ENCODE measurements at places on chromosomes 12 and 14.

DNA sequence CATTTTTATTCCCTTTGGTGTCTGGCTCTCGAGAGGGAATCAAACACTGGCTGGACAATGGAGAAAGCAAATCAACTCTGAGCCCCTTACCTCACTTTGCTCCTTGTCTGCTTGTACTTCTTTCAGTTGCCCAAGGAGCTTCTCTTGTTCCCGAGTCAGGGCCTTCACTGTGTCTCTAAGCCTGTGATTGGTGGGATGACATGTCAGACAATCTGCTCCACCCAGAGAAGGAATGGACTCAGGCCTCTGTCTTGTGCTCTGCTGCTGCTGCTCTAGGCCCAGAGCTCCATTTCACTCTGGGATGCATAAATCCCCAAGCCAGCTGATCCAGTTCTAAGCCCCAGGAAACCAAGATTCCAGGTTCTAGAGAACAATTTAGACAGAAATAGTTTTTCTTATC is 7.6 kb downstream of the CALCOCO1 start:
- DNase-seq, result no peak

DNA sequence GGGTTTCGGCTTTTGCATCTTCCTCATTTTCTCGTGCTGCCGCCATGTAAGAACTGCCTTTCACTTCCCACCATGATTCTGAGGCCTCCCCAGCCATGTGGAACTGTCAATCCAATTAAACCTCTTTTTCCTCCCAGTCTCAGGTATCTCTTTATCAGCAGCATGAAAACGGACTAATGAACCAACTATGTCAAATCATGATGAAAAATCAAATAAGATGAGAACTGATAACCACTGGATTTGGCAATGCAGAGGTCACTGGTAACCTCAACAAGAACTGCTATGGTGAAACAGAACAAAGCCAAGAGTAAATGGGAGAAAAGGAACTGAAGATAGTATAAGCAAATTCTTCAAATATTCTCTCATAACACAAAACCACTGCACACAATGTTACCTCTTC is 6.0 kb downstream of the EML5 start:
- no peak for DNase-seq

GRCh38 chr12:8499616-8500015 is 13.7 kb upstream of the CLEC4D start:
- no peak for DNase-seq

GRCh38 chr14:74920281-74920680 is 2.8 kb downstream of the RPS6KL1 start:
- DNase-seq, result no peak

GRCh38 chr12:130826151-130826801 is 12.8 kb downstream of the STX2 start:
- peak; percentile 50 for DNase-seq

- DNase-seq, result no peak
Observed at GRCh38 chr12:48956279-48957140, 777 bp downstream of the ARF3 start.

DNA sequence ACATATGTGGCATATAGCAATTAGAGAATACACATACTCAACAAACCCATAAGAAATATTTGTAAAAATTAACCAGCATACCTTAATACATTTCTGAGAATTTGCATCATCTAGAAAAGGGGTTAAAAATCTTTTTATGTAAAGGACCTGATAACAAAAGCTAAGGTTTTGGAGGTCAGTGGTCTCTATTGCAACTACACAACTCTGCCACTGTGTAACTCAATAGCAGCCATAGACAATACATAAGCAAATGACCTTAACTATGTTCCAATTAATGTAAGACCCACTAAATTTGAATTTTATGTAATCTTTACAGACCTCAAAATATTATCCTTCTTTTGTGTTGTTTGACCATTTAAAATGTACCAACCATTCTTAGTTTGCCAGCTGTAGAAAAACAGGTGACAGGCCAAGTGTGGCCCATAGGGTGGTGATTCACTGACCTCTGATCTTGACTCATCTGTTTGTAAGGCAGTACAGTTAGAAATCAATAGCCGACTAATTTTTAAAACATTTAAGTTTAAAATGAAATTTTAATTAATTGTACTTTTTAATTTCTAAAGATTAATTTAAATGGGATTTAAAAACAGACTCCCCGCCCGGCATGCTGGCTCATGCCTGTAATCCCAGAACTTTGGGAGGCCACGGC is 7.4 kb upstream of the EPS8 start:
- no peak for DNase-seq
